ENCODE measurements at places on chromosomes 5 and 9.

DNA sequence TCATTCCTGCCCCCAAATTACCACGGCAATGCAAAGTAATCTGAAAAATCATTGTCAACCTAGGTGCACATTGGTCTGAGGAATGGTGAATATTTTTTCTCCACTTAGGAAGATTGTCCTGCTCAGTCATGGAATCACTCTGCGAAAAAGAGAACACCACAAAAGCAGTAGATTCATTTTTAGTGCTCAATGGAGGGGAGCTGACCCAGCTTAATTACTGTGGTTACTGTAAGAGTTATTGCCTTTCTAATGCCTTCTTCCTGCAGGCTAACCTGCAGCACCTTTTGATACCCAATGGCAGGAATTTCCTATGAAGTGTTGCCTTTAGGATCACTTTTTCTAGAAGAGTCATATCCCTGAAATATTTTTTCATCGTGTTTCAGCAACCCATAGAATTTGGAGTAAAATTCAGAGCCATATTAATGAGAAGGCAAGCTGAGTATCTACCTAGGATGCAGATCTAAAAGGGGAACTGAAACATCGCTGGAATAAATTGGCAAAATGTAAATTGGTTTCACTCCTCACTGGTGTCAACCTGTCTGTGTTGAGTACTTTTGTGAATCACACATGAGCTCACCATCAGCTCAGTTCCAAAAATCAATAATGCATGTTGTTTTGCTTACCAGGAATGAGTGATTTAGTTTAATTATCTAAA lies 464.5 kb downstream of the CSNK1G3 start:
- DNase-seq, result no peak

DNA sequence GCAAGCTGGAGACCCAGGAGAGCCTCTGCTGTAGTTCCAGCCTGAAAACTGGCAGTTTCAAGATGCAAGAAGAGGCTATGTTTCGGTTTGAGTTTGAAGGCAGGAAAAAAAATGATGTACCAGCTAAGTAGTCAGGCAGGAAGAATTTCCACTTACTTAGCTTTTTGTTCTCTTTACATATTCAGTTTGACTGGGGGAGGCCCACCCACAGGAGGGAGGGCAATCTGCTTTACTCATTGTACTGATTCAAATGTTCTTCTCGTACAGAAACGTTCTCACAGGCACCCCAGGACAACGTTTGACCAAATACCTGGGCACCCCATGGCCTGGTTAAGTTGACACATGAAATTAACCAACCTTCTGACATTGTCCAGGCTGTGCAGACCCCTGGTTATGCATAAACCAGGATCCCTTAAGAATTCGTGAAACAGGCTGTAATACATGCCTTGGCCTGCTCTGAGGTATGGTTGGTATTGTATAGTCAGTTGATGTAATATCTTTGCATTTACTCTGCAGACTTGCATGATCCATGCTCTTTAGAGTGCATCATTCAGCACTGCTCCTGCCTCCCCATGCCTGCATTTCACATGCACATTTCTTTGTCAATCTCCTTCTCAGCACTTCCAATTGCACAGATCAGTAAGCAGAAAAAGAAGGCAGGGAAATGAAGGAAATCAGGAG lies 687.1 kb downstream of the TAF11L14 start:
- DNase-seq, result no peak

DNA sequence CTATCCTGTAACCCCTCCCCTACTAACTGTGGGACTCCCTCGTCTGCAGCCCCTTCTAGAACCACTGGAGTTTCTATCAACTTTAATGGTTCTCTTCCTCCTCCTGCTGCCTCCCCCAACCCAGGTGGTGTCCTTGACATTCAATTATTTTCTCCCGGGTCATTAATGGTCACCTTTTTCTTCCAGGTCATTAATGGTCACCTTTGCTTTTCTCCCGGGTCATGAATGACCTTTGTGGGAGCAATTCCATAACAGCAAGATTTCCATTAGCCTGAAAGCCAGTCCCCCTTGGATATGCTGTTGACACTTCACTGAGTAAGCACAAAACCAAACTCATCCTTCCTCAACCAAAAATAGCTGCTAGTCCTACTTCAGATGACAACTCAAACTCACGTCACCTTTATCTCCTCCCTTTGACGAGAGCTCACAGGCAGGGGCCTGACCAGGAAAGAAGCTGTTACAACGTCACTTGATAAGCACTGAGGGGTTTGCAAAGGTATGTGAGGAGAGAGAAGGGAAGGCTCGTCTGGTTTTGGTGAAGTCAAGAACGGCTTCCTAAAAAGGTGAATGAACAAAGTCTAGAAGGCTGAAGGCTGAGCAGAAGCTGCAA lies 10.9 kb downstream of the CCDC127 start:
- no peak for DNase-seq

DNA sequence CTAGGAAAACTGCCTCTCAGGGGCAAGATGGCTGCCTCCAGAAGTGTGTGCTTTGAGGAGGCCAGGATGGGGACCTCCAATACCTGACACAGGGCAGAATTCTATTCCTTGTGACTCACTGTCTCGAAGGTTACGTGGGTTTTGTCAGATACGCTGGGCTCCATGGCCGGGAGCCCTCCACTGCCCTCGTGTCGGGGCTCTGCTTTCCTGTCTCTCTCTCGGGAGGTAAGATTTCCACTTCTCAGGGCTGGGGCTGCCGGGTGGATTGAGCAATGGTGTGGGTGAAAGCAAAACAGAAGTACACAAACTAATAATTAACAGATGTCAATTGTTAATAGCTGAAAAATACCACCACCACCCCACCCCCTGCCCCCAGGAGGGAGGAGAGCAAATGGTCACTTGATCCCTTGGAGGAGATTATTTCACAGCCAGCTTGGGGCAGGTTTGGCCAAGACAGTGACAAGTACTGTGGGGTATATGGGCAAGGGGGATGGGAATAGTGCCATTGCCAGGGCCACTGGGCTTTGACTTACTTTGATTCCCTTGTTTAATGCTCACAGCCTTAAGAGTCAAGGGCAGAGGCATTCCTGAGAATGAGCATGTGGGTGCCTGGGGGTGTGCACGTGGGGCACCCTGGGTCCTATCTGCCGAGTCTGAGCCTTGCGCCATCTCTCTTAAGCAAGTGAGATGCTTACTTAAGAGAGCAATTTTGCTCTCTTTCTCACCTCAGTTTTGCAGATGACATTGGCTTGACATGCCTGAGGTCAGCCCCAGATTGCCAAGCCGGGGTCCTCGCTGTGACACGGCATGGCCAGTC lies 28.8 kb upstream of the DAB2IP start:
- DNase-seq, result no peak

DNA sequence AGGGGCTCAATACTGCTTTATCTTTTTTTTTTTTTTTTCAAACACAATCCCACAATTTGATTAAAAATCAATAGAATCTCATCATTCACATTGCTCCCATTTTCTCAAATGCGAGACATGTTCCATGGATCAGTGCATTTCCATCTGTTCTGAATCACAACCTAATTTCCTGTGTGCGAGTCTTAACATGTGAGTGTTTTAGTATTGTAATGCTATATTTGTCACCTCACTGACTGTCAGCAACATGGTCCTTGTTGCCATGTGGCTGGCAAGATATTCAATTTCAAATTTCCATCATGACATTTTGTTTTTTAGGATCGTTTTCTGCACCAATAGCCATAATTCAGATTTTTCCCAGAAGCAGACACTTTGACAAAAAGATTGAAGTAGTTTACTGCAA lies 233.2 kb upstream of the PRDM9 start:
- DNase-seq, result no peak

DNA sequence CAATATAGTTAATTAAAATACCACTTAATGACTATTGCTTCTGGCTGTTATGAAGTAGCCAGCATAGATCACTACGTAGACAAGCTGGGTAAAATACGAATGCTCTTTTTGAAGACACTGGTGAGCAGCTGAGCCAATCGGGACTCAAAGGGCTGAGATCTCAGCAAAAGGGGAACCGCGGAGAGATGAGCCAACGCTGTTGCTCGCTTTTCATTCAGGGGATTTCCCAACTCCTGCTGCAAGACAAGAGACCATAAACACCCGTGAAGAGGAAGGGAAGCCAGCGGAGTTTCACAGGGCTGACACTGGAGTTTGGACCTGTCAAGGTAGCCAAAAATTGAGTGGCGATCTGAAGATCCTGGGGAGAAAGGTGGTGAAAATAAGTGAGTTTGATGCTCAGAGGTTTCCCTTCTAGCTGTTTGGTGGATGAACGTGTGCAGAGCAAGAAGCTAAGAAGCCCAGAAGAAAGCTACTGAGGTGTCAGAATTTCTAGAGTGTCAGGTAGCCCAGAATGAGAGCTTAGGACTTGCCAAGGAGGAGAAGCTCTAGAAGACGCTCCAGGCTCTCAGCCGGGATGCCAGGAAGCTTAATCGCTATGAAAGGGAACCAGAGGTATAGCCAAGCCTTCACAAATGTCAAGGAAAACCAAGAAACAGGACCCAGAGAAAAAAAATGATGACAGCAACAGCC lies 79.6 kb upstream of the RNU6ATAC start:
- peak; percentile 64 for DNase-seq

DNA sequence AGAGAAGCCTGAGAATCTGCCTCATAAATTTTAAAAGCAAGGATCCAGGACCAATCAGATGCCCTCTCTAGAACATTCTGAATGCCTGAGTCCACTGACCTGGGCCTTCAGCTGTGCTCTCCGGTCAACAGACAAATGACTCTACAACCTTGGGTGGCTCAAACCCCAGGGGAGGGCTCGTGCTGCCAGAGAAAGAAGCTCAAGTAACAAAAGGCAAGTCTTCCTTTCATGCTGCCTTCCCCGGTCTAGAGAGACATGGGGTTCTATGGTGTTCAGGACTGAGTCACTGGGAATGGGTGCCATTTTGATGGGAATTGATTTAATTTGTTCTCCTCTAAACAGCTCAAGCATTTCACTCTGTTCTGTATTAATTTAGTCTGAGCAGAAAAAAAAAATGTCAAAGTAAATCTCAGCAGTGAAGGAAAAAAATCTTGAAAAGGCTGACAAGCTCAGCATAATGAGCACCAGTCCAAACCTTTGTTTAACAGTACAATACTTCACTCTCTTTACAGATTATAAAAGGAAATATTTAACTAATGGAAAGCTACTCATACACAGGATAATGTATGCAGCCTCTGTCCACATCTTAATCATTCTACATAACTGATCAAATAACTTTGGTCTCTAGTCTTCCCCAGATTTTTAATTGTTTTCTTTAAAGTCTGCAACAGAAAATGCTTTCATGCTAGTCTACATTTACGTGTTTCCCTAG lies 191.0 kb downstream of the GLIS3 start:
- DNase-seq, result no peak

- no peak for DNase-seq
Measured at GRCh38 chr9:88746029-88746742, 211.2 kb downstream of the NXNL2 start.

GRCh38 chr5:114184006-114184405 lies 177.9 kb upstream of the KCNN2 start:
- DNase-seq, result no peak

DNA sequence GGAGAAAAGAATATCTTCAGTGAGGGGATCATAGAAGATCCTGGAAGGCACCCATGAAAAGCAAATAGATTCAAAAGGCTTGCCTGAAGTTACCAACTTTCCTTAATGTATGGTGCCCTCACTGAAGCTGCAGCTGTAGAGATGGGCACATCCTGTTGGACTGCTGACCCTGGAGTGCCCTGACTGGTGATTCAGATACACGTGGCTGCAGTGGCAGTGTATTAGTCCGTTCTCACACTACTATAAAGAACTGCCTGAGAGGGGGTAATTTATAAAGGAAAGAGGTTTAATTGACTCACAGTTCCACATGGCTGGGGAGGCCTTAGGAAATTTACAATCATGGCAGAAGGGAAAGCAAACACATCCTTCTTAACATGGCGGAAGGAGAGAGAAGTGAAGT lies 80.3 kb downstream of the OSMR start:
- DNase-seq, result no peak

GRCh38 chr5:131322926-131323325 lies 59.1 kb downstream of the CDC42SE2 start:
- DNase-seq, result no peak

Measured in hematopoietic multipotent progenitor cell treated with erythropoietin and hydrocortisone succinate and interleukin-3 and kit ligand, for 6 days (in vitro differentiated cells).